ENCODE measurements at places on chromosomes 4 and X.

- no peak for DNase-seq
These were observed 704 bp upstream of the SEPSECS start for GRCh38 chr4:25160714-25161592.

GRCh38 chr4:70709611-70710205, 12.1 kb upstream of the RUFY3 start:
- no peak for DNase-seq

DNA sequence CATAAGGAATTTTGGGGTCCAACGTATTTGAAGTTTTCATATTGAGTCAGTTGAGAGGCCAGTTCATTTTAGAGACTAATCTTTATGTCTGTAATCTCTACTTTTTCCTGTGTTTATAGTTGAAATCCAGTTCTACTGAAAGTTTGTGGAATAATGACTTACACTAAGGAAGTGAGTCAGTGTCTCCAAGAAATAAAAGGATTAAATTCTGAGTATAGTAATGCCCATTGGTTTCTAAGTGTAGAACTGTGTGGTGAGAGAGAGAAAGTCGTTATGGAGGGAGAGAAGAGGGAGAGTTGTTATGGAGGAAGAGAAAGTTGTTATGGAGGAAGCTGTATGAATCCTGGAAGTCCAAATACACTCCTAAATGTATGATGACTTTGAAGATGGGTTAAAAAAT, 264.6 kb upstream of the HAND2 start:
- DNase-seq = no peak

DNA sequence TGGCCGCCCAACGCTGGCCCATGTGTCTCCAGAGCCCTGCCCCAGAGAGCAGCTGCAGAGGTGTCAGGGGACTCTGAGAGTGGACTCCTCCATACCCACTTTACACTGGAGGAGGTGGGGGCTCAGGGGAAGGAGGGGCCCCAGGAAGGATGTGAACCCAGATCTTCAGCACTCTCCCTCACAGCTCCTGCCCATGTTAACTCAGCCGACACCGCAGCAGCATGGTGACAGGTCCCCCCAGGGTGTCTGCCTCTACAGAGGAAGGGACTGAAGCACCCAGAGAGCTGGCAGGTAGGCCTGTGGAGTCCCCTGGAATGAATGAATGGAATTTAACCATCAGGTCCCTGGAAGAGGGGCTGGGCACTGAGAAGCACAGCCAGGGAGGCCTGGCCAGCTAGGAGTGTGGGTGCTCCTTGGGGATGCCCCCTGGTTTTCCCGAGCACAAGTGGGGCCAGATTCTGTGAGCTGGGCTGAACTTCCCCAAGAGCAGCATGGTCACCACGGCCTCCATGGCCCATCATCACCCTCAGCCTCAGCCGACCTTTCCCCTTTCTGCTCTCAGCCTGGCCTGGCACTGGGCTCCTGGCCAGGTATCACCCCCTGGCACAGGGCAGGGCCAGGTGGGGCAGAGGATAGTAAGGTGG, 21.9 kb downstream of the SH3BP2 start:
- DNase-seq = no peak

- DNase-seq = no peak
These were observed 1.2 kb downstream of the EIF1AX start for GRCh38 chrX:20140420-20140819.
